Mesendoderm (in vitro differentiated cells): ENCODE measurements at places on chromosomes 5 and 9.

DNA sequence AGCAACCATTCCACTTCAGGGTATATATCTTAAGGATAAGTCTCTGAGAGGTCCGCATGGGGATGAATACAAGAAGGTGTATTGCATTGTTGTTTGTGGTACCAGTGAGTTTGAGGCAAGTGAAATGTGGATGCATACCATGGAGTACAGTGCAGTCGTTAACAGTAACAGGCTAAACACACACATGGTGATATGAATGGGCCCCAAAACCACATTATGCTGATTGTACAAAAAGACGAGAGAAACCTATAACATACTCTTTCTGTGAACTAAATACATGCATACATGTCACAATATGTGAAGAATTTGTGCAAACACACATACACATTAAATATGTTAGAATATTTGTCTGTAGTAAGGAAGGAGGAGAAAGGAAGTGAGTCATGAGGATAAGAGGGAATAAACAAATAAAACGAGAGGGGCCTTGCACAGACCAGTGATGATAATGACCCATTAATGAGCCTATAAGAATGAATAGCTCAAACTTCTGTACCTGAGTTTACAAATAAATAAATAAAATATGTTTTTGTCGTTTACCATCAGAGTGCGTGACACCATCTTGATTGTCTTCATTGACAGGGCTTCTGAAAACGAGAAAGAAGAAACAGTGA is 66.5 kb upstream of the RICTOR start:
- DNase-seq = no peak

GRCh38 chr5:58245476-58245840 is 214.4 kb downstream of the PLK2 start:
- DNase-seq = no peak

DNA sequence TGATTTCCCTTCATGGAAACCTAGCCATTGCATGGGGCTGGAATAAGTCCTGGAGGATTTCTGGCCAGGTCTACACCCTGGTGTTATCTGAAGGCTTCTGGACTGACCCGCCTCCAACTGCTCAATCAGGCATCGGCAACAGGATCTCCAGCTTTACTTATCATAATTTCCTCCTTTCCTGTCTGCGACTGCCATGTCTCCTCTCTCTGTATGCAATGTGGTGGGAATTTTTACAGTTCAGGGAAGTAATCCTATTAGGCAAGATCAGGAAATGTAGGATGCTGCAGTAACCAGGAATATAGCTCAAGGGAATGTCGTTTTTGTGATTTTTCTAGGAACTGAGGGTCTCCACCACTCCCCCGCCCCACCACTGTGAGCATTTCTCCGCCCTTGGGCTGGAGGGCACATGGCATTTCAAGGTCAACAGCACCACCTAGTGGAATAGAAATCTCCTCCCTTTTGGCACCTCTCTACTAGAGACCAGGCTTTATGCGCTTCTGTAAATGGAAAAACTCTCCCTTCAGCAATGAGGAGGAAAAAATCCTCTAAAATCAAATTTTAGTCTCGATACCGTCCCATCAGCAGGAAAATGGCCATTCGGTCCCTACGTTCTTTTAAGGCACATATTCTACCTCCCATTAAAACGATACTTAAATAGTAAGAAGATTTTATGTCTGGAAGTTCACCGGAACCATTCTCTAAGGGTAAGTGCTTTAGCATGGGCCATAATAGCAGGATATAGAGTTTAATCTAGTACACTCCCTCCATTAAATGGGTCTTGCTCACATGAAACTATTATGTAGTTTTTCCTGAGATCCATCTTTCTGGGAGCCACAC is 93.0 kb downstream of the YTHDC2 start:
- DNase-seq = peak; percentile 85

DNA sequence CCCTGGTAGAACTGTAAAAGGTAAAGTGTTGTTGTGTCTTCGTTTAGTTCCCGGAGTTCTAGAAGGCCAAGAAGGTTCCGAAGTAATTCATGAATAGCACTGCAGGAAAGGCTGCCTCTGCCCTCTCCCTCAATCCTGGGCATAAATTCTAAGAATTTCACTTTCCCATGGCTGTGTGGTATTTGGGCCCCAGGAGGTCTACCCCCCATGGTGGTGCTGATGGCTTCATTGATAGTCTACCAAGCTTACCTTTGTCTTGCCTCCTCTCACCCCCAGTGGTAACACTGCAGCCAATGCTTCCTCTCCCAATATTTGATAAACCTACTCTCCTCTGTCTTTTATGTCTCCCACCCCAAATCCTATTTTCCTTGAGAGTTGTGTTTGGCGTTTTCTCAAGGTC is 39.5 kb downstream of the ADAMTS16 start:
- peak; percentile 93 for DNase-seq

- DNase-seq = no peak
Observed at GRCh38 chr5:109945097-109945678, 255.5 kb downstream of the MAN2A1 start.

DNA sequence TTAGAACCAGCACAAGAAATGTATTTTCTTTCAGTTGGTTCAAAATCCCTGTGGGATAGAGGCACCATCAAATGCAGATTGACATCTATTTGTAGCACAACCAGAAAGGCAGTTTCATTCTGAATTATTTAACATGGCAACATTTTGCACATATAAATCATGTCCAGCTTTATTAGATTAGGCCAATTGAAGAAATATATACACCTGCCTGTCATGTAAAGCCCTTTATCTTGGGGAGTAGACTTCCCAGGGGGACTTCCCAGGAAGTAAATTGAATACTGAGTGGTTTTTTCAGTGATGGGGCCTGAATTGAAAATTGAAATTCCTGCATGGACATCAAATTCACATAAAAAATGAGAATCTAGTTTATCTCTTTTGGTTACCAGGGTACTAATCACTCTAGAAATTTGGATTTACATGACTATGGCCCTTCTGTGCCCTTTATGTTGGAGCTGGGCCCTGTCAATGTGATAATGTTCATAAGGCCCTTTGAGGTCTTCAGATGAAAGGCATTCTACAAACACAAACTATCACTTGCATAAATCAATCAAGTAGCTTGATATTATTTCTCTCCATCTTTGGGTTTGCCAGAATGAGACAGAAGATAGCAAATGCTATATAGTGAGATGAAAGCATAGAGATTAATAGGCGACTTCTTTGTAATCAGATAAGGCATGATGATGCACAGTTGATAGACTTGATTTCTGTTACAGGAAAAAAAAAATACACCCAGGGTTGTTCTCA is 26.2 kb upstream of the ZNF608 start:
- DNase-seq = no peak

GRCh38 chr9:124011460-124012301 is at the start of gene LHX2:
TSS of gene LHX2 (plus strand) at chr9:124011768. CDS start at chr9:124012349, 581 bp downstream.
- peak; percentile 98 for DNase-seq

GRCh38 chr9:35510754-35511428 is 21.0 kb downstream of the RUSC2 start:
- DNase-seq = peak; percentile 69

- no peak for DNase-seq
Observed at GRCh38 chr9:33445389-33446239, 1.8 kb downstream of the AQP3 start.

- DNase-seq = peak; percentile 45
Observed at GRCh38 chr5:55187370-55187769, 14.4 kb upstream of the CDC20B start.

DNA sequence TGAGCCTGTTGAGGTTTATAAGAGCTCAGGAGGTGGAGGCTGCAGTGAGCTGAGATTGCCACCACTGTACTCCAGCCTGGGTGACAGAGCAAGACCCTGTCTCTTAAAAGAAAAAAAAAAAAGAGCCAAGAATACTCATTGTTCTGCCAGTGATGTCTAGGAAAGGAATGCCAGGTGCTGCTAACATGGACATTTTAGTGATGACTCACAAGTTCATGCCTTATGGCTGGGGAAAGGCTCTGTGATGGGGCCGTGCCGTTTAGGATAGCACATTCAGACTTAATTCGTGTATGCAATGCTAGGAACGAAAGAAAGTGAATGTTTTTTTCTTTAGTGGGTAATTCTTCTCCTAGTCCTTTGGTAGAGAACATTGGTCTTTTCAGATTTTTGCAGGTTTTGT is 134.2 kb downstream of the ARHGAP26 start:
- DNase-seq = peak; percentile 88

GRCh38 chr5:111252799-111253545 is 28.8 kb downstream of the CAMK4 start:
- no peak for DNase-seq

DNA sequence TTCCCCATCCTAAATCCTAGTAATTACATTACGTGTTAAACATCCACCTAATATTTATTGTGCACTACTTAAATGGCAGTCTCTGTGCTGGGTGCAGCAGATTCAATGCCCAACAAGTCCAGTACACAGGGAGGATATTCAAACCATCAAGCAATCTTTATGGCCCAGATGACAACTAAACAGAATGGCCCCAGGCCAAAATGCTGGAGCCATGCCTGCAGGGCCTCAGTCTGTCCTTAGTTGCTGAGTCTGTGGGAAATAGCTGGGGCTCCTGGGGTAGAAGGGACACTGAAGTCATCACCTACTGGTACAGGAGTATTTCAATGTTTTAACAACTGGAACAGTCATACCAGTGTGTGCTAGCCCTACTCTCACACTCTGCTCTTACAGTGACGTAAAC is 153.5 kb downstream of the ZNF608 start:
- DNase-seq = no peak

DNA sequence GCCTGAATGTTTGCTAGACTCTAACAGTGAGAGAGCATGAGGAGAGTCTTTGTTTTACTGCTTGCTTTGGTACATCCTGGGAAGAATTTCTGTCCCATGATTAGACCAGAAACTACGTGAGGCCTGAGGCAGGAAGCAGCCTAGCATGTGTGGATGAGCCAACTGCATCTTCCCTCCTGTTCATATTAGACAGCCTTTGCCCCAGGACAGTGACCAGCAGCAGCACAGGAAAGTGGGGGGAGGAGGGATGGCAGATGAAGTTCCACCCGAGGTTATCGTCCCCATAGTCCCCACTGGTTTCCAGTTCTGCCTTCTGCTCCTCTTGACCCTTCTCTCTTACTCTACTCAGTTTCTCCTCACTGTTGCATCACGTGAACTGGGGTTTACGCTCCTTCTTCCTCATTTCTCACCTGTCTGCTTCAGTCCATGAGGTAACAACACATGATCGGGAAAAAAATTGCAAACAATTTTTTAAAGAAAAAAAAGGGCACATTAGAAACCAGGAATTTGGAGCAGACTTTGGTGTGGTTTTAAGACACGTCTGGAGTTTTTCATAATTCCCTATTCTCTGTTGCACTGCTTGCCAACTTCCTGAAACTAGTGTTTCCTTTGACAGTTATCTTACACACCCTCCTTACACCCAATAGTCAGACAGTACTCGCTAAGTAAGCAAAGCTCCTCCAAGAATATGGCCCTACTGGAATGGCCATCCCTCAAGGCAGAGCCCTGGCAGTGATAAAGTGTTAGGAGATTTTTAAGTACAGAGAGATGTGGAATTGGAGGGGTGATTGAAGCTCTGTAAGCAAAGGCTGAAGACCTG is 84.1 kb downstream of the SNX18 start:
- DNase-seq = no peak

- DNase-seq = peak; percentile 39
Observed at GRCh38 chr5:10745133-10745532, 15.9 kb downstream of the DAP start.

DNA sequence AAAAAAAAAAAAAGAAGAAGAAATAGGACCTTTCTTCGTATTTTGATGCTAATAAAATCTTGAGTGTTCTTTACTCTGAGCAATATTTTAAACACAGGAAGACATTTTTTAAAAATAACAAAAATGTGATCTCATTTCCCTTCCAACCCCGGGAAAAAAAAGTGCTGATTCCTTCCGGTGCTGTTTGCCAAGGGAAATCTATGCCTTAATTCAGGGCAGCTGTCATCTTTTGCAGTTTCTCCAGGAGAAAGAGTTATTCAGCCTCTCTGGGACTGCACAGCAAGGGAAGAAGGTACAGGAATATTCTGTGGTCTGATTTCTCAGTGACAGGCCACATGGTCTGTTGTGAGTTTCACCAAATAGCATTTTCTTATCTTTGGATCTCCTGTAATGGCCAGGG is 291.9 kb upstream of the IRX1 start:
- no peak for DNase-seq

DNA sequence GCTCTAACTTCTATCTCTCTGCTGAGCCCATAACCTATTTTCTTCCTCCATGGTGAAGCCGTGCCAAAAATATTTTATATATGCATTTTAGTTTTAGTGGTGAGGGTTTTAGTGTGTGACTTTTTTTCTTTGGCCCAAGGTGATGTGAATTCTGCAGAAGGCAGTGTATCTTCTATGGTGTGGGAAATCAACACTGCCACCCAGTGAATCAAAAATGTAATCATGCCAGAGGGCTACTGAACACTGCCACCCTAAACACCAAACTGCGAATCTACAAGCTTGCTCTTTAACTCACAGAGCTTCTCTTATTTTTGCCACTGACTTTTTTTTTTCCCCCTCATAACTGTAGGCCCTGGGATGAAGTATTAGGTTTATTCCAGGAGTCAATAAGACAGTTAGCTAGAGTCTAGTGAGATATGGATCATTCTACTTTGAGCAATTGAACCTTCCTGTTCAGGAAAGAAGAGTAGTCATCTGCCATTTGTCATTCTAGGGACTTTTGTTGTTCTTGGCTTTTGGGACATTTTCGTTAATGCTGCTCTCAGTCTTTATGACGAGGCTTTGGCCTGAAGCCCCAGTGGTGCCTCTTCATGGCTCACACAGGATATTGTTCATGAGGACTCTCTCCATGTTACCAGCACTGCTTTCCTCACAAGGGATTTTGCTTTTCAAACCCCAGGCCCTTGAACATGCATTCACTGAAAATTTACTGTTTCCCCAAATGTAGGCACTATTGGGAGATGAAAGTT is 53.1 kb downstream of the C7 start:
- no peak for DNase-seq

GRCh38 chr9:116369706-116370105 is 216.1 kb downstream of the PAPPA start:
- no peak for DNase-seq
